ENCODE measurements at places on chromosomes 12 and 14.
A peak's percentile ranks its signal among the peaks of the same experiment; 100 is the strongest.

DNA sequence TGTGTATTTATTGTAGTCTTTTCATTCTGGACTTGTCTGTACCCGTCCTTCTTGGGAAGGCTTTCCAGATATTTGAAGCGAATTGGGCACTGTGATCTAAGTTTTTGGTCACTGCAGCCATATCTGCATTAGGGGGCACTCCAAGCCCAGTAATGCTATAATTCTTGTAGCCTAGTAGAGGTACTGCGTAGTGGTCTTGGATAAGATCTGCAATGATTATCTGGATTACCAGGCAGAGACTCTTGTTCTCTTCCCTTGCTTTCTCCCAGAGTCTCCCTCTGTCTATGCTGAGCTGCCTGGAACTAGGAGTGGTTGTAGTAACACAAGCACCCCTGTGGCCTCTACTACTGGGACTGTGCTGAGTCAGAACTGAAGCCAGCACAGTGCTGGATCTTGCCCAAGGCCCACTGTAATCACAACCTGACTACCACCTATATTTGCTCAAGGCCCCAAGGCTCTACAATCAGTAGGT is 30.0 kb downstream of the SLC38A2 start:
- DNase-seq = peak; percentile 19

DNA sequence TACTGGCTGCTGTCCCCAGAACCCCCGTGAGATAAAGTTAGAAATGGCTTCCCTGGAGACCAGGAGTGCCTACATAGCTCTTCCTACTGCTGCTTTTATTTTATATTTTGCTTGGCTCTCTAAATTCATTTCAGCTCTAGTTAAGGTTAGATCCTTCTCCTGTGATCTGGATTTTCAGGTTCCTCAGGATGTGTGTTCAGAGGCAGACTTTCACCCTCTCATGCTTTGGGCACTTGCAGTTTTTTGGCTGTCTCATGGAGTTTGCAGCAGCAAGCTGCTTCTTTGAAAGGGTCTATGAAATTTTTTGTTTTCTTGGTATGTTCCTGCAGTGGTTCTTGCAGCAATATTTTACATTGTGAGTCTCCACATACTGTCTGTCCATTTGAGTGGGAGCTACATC is 93.3 kb downstream of the ATP23 start:
- DNase-seq = no peak

DNA sequence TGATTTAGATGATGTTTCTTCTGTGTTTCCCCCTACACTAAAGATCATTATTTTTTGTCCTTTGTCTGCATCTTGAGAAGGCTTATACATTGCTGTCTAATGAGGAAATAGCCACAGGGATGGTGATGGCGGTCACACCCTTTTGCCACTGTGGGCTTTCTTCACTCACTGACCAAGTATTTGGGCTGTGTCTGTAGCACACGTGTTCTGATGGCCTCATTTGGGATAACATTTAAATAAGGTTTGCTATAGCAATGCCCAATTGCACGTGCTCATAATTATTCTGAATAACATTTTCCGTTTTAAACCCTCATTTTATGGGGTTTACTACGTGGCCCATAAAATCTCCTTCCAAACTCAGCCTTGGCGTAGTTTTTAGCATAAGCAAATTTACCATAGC is 230.3 kb upstream of the PRICKLE1 start:
- DNase-seq = no peak

DNA sequence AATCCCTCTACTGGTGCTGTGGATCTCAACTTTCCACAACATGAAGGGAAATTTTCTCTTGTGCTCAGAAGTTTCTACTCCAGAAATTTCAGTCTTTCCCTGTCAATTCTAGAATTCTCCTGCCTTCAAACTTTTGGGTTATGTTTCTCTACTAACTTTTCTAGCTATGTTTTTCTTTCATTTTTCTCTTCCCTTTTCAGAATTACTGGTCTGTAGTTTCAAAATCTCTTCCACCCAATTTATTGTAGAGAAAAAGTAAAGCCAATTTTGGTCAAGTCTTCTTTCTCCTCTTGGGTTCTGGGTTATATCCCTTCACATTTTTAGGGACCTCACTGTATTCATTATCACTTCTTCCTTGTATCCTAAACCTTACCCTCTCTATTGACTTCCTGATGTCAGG is 18.9 kb downstream of the CNTN1 start:
- no peak for DNase-seq

DNA sequence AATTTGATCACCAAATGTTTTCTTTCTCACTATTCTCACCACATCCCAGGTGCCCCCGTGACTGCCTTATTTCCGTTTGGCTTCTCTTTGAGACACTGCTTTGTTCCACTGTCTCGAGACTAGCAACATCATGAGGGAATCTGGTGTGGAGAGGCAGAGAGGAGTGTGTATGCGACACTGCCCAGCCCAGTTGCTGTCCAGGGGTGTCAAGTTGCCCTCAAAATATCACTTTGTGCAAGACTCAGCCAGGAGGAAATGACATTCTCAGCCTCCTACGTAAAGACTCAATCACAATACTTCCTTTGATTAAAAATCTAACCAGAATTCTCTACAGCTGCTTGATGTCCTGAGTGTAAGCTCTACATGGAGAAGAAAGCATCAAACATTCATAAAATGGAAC is 48.2 kb upstream of the EEA1 start:
- no peak for DNase-seq

DNA sequence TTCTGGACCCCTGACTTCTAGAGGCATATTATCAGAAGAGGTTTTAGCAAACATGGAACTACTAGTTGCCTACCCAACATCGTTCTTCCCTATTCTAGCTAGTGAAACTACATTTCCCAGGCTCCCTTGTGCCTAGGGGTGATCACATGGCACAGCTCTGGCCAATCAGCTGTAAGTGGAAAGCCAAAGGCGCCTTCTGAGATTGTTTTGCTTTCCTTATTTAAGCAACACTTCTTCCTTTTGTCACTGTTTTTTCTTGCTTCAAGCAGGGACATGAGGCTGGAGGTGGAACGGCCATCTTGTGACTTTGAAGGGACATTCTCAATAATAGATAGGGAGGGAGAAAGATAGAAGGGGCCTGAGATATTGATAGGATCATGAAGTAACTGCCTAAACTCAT is 136.7 kb downstream of the ZNF664 start:
- peak; percentile 58 for DNase-seq

- no peak for DNase-seq
These were observed 37.2 kb downstream of the TNFAIP2 start for GRCh38 chr14:103160321-103161053.

DNA sequence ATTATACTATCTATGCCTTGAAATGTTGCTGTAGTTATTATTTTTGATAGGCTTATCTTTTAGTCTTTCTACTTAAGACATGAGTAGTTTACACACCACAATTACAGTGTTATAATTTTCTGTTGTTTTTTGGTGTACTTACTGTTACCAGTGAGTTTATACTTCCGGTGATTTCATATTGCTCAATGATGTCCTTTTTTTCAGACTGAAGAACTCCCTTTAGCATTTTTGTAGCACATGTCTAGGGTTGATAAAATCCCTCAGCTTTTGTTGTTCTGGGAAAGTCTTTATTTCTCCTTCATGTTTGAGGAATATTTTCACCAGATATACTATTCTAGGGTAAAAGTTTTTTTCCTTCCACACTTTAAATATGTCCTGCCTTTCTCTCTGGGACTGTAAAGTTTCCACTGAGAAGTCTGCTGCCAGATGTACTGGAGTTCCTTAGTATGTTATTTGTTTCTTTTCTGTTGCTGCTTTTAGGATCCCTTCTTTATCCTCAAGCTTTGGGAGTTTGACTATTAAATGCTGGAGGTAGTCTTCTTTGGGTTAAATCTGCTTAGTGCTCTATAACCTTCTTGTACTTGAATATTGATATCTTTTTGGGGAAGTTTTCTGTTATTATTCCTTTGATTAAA is 41.5 kb upstream of the FERMT2 start:
- no peak for DNase-seq

GRCh38 chr12:22082190-22082701 is 36.2 kb downstream of the CMAS start:
- no peak for DNase-seq

GRCh38 chr12:65597527-65597926 is 226.8 kb upstream of the HMGA2 start:
- DNase-seq = peak; percentile 34

GRCh38 chr12:68250454-68250853 is 3.0 kb downstream of the IL22 start:
- DNase-seq = no peak

- DNase-seq = no peak
These were observed 59.7 kb upstream of the FAM222A start for GRCh38 chr12:109653890-109654289.

DNA sequence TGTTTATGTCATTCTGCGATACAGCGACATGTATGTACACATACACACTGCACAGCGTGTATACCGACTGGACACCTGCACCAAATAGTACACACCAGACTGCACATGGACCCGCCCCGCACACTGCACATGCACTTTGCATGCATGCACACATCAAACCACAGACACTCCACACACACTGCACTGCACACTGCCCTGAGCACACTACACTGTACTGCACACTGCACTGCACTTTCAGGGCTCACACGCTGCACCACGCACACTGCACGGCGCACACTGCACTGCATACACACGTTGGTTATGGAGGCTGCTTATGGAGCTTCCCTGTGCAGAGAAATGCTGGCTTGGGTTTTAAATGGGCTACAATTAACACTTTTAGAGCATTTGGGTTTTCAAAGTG is 1.6 kb downstream of the PAPLN start:
- DNase-seq = no peak

DNA sequence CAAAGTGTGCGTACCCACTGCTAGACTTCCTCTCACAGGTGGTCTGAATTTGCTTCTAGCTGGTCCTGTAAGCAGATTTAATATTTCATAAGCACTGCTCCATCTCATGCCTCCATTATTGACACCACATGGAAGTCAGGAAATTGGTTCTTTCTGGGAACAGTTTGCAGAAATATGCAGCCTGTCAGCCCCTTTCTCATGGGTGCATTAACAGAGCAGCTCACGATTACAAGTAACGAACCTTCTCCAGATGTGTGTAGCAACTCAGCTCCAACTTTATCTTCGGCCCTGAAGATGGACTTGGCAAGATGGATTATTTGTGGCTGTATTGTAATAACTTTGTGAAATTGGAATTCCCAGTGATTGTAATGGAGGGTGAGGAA is 214.5 kb upstream of the DDHD1 start:
- no peak for DNase-seq

DNA sequence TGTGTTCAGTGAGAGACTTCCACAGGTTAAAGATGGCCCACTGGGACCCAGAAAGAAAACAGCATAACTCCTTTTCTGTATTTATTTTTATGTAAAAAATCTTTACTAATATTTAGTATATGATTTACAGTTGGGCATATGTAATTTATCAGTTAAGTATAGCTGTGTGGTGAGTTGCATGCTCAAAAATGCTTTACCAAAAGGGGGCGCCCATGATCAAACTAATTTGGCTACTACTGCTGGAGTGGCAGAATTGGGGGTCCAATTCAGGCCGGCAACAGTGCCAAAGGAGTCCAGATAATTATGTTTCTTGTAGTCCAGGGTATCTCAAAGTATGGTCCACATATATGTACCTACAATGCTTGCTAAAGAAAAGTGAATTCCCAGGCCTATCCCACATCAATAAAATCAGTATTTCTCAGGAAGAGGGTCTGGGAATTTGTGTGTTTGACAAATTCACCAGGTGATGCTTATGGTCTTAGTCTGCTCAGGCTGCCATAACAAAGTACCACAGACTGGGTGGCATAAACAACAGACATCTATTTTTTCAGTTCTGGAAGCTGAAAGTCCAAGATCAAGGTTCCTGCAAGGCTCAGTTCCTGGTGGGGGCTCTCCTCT is 152.0 kb downstream of the KTN1 start:
- DNase-seq = peak; percentile 11

DNA sequence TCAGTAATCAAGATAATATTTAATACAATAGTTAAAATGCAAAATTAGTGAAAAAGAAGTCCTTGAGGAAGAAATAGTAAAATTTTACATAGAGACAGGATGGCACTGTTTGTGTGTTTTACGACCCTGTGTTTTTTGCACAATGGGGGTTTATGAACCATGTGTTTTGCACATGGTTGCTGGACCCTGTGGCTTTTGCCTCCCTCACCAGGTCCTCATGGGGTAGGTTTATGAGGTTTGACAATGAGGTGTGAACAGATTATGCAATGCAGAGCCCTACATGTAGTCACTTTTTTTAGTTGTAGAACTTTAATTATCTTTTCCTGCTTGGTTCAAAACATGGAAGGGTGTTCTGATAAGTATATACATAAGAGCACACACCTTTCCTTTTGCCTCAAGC is 366.3 kb upstream of the FAR2 start:
- no peak for DNase-seq

DNA sequence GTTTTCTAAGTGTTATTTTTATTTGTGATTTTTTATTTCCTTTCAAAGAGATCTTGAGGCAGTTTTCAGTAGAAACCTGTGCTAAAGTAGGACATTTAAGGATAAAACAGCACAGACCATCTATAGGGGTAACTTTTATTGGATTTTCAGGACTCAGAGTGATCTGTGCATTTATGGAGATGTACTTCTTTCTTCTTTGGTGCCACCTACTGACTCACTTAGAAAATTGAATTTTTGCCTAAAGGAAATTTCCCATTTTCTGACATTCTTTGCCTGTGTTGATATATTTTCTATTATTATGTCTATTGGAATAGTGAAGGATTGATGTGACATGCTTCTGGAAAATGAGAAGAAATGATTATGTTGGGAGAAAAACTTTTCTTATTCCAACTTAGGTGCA is 113.0 kb downstream of the UNC79 start:
- peak; percentile 3 for DNase-seq

- DNase-seq = peak; percentile 70
These were observed 25.5 kb upstream of the DTX1 start for GRCh38 chr12:113030875-113031525.

DNA sequence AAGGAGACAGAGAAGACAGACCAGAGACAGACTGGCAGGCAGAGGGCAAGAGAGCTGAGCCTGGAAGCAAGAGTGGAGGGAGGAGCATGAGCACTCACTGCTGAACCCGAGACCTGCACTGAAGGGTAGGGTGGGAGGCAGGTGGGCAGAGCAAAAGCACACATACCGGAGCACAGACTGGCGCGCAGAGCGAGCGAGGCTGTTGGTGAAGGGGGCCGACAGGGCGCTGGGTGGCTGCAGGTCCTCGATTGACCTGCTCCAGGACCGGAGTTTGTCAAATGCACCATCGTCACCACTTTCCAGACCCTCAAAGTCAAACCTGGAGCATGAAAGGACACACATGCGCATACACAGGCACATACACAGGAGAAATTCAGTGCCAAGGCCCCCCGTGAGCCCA is 34.9 kb downstream of the PRPF40B start:
- no peak for DNase-seq

GRCh38 chr12:57164966-57165625 is 17.7 kb upstream of the LRP1-AS start:
- DNase-seq = peak; percentile 86

GRCh38 chr12:95484524-95484923 is 10.6 kb downstream of the METAP2 start:
- no peak for DNase-seq

GRCh38 chr12:20004952-20005351 is 363.4 kb upstream of the PDE3A start:
- DNase-seq = no peak

DNA sequence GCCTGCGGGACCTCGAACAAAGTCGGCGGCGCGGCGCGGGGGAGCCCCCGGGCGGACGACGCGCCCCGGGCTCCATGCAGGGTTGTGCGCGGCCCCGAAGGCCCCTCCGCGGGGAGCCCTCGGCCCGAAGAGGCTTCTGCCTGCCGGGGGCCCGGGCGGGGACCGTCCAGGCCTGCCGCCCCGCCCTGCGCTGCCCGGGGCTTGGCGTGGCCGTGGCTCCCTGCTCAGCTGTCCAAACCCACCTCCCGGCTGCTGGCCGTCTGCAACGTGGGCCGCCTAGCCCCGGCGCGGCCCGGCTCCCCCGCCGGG is 670 bp downstream of the DYRK2 start:
- no peak for DNase-seq

GRCh38 chr14:96424109-96424989 is 32.4 kb downstream of the AK7 start:
- peak; percentile 45 for DNase-seq
